ENCODE measurements at places on chromosomes 13 and 19.

DNA sequence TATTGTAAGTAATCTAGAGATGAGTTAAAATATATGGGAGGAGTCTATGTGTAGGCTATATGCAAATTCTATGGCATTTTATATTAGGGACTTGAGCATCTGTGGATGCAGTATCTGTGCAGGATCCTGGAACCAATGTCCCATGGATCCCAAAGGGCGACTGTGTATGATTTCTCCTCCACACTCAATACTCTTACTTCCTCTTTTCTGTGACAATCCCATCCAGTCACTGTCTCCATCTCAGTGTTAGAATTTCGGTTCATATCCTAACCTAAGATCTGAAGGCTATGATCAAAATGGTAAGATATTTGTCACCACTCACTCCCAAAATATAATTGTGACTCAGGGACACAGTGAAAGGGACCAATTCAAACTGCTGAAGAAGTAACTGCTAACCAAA lies 15.1 kb upstream of the ZNF599 start:
- DNase-seq: no peak

DNA sequence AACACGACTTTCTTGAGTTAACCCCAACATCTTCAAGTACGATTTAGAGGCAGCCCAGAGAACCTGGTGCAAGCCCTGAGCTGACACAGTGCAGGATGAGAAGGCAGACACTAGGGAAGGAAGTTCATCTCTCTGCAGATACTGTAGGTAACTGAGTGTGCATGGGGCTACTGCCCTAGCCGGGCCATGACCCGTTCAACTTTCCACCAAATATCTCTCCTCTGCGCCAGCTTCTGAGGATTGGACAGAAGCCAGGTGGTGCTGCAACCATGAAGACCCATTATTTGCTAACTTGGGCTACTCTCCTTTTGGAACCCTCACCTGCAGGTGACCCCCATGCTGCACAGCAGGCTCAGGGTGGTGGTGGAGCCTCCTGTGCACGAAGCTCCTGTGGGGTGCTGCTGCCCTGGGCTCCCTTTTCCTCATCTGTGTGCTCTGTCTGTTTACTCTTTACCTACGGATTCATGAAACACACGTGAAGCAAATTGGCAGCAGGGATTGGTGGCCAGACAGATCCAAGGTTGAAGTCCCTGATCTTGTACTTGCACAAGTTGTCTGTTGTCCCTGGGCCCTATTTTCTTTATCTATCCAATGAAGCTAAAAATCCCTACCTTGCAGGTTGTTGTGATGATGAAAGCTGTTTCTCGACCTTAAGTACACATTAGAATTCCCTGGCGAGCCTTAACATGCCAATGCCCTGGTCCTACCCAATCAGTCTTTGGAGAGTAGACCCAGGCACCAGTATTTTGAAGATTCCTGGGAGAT lies 227.8 kb downstream of the LACC1 start:
- no peak for DNase-seq

DNA sequence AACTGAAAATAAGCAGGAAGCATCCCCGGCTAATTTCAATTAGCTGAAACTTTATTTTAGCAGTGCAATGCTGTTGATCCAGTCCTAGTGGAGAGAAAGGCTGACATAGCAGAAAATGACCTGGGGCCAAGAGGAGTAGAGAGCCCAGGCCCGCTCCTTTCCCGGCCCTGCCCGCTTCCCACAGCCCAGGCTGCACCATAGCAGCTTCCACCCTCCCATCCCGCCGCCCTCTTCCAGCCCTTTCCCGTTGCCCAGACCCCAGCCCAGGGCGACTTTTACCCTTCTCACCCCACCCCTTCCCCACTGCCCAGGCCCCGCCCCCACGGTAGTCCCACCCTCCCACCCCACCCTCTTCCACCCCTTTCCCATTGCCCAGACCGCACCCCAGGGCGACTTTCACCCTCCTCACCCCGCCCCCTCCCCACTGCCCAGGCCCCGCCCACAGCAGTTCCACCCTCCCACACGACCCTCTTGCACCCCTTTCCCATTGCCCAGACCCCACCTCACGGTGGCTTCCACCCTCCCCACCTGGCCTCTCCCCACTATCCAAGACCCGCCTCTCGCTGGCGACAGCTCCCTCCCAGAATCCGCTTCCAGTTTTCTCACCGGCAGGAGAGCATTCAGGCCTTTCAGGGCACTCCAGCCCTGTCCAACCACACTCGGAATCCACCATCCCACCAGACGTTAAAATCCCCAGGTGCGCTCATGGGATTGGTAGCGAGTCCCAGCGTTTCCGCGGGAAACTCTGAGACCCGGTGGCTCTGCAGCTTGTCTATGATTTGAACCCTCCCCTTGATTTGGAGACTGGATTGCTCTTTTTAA lies 8.3 kb downstream of the ZNF160 start:
- no peak for DNase-seq

DNA sequence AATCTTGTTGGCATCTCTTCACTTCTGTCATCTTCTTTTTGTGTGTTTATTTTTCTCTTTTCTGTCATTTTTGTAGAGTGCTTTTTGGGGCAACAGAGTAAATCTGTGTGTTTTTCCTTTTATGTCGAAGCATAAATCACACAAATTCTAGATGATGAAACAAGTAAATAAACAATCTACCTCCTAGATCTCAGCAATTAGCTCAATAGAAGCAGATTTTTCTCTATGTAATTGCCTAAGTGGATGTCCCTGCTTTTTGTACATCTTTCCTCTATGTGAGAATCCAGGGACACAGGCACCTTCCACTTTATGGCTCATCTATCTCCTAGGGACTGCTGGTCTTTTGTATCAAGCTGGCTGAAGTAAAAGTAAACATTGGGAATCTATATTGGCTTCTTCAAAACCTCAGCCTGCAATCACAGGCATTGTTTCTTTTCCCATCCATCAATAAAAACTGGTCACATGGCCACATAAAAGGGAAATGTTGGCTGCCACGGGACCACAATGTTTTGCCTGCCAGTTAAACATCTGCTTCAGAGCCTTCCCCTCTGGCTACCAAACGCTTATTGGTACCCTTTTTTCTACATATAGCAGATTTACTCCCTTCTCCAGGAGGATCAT lies 323.8 kb downstream of the LMO7 start:
- no peak for DNase-seq

DNA sequence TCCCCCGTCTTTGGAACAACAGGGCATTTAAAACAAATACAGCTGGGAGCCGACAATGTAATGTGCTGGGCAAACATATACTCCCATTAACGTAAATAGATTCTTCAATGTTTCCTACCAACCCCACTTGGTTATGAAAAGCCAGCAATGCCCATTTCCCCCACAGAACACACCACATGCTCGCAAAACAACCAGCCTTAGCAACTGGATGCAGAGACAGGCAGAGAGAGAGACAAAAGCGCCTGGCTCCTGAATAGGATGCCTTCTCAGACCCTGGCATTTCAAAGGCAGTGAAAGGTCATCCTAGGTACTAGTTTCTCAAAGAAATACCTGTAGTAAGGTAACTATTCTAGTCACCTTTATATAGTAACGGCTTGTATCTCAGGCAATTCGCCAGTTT lies 462.9 kb downstream of the ITGBL1 start:
- no peak for DNase-seq

DNA sequence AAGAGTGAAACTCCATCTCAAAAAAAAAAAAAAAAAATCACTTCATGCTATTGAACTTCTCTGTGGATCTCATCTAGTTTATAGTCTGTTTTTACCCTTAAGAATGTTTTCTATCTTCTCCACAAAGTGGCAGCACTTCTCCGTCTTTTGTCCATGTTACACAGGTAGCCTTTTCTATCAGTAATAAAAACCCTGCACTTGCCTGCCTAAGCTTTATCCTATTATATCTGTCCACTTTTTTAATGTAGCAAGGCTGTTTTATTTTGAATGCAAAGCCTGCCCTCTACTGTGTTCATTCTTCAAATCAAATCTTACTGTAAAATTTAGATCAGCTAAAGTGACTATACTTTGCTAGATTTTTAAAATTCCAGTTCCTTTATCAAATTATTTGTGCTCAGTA lies 124.0 kb downstream of the STOML3 start:
- no peak for DNase-seq

DNA sequence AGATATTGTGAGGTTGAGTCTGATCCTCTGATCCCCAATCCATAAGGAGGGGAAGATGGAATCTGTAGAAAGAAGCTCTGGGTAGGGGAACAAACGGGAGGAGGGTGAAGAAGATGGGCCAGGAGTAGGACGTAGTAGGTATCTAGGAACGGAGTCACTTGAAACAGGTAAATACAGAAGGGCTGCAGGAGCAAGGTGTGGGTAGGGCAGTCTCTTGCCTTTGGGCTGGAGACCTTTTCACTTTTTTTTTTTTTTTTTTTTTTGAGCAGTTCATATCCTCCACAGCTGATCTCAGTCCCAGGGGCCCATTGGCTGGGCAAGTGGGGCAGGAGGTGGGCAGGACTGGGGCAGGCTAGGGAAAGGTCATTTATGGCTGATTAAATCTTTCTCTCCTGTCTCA lies 1.5 kb downstream of the BCKDHA start:
- DNase-seq: no peak

GRCh38 chr19:3620145-3620816 lies 6.3 kb downstream of the CACTIN start:
- no peak for DNase-seq

DNA sequence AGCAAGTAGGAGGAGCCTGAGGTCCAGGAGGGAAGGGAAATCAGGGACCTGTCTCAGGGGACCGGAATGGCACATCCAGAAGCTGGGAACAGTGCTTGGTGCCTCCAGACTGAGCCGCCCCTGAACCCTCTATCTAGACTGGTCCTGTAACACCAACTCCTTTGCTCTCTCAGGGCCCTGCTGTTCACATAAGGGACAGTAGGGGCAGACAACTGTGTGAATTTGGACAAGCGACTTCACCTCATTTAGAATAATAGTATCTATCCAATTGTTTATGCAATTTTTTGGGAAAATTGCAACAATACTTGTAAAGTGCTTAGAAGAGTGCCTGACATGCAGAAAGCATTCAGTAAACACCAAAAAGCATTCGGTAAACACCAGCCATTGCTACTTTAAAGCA lies 14.0 kb downstream of the SYMPK start:
- no peak for DNase-seq

- DNase-seq: no peak
These were observed 20.7 kb downstream of the GARRE1 start for GRCh38 chr19:34274827-34275625.

GRCh38 chr19:53422551-53422950 lies 9.2 kb upstream of the ZNF761 start:
- no peak for DNase-seq

DNA sequence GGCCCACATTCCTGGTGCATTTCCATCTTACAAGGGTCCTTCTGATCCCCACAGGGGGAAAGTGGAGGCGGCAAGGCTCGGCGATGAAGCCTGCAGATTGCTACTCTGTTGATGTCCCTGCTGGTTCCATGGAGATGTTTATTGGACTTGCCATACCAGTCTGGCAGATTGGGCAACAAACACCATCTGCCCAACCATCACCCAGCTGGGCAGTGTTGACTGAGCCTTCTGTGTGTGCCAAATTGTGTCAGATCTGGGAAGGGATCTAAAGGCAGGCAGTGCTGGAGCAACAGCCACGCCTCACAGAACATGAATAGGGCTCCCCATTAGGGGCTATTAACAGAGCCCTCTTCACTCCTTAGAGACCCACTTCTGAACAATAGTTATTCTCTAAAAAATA lies 35.0 kb downstream of the FLT1 start:
- DNase-seq: no peak

DNA sequence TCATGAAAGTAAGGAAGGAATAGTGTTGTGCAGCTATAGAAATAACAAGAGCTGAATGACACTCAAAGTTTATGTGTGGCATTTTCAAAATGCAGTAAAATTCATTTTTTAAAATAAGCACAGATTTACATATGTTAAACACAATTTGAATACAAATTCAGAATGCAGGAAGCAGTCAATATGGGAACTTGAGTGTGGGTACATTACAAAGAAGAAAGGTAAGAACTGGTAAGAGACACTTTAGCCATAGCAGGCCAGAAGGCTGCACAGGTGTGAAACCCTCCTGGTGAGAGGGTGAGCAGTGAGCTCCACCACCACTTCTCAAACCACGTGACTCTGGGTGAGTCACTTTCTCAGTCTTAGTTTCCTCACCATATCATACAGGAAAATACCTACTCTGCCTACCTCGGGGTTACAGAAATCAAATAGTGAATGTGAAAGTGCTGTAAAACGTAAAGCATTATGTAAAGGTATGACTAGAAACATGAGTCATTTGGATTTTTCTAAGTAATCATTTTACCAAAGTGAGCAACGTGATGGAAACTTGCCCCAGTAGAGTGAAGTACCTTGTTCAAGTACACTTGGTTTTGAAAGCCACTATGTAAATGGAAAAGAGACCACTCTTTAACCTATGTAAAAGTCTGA lies 40.5 kb downstream of the USP12 start:
- no peak for DNase-seq

DNA sequence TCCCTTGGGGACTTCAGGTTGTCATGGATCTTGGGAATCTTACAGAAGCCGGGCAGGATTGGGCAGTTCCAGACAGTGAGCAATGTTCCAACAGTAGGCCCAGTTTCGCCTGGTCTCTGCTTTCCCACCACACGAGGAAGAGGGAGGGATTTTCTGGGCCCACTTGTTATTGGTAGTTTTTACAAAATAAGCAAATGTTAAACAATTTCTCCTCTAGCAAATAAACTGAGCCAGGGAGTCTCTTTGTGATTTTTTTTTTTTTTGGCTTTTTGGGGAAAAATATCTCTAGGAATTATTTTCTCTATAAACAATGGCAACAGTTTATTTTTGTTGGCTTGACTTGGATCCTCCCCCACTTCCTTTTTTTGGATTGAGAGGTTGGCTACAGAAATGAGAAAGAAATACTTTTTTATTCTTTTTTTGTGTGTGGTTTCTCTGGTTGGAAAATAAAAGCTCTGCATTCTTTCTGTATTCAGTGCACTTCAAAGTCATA lies 89.3 kb downstream of the TM9SF2 start:
- DNase-seq: peak; percentile 26

GRCh38 chr13:59229401-59229800 lies 934.3 kb downstream of the DIAPH3 start:
- no peak for DNase-seq

DNA sequence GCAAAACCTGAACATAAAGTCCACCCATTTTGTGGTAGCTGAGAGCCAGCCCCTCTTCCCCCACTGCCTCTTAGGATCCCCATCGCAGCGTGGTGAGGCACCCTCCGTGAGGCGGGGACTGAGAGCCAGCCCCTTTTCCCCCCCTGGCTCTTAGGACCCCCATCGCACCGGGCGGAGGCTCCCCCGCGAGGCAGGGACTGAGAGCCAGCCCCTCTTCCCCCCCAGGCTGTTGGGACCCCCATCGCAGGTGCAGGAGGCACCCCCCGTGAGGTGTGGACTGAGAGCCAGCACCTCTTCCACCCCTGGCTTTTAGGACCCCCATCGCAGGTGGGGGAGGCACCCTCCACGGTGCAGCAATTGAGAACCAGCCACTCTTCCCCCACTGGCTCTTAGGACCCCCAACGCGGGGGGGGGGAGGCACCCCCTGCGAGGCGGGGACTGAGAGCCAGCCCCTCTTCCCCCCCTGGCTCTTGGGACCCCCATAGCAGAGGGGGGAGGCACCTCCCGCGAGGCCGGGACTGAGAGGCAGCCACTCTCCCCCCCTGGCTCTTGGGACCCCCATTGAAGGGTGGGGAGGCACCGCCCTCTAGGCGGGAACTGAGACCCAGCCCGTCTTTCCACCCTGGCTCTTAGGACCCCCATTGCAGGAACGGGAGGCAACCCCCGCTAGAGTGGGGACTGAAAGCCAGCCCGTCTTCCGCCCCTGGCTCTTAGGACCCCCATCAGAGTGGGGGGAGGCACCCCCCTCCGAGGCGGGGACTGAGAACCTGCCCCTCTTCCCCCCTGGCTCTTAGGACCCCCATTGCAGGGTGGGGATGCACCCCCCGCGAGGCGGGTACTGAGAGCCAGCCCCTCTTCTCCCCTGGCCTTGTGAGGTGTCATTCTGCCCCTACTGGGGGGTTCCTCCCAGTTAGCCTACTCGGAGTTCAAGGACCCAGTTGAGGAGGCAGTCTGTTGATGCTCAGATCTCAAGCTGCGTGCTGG lies 366.4 kb upstream of the SPRY2 start:
- DNase-seq: no peak
